Thyroid gland (tissue), 4 donors: ENCODE measurements at places on chromosomes 4 and X.

DNA sequence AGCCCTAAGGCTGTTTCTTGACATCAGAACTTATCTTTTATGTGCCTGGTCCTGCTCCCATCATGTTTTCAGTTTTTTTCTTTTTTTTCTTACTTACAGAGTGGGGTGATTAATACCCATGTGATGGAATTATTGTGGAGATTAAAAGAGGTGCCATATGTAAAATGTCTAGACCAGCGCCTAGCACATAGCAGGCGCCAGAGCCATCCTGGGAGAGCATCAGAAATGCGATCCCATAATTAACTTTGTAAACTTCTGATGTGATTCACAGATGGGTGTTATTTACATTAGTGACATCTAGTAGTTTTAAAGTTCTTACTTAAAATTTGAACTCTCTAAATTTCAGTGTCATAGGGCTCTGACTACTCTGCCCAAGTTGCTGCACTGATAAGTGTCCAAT, 66.2 kb upstream of the PGRMC2 start:
- DNase-seq, result no peak

- DNase-seq, result no peak
These were observed 62.8 kb downstream of the NUDT10 start for GRCh38 chrX:51395480-51395809.

DNA sequence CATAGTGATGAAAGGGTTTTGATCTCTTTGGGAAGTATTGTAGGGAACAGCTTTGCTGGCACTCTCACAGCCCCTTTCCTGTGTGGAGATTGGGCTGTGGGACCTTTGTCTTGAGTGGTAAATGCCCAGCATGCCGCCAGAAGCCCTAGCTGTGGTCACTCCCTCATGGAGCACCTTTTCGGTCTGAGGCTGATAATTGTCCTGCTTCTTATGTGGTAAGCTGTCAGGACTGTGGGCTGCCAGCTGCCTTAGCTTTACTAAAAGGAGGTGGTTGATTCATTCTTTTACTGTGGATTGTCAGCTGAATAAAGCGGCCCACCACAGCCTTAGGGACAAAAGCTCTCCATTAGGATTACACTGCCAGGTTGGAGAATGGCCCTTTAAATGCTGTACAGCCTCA, 7.1 kb downstream of the PASD1 start:
- no peak for DNase-seq

DNA sequence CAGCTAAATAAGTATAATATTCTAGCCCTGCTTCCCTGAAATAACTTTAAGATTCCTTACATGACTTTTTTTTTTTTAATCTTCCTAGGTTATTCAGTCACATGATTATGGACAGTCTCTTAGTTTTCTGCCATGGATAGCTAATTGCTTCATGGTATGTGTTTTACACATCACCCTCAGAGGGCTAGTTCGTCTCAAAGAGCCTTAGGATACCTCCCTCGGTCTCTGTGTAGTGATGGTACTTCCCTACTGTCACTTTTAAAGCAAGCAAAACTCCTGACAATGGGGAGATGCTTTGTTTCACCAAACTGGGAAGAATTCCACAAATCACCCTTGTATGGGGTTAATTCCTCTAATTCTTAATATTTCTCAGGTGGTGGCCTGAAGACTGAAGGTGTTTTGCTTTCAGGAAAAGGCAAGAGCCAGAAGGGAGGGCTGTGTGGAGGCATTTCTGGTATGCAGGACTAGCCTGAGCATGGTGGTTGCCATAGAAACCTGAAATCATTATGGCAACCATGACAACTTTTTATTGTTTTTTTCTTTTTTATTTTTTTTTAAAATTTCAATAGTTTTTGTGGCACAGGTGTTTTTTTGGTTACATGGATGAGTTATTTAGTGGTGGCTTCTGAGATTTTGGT, 70.4 kb downstream of the BEX3 start:
- peak; percentile 5 for DNase-seq

GRCh38 chr4:42278709-42279324, 118.5 kb upstream of the SHISA3 start:
- DNase-seq, result no peak

DNA sequence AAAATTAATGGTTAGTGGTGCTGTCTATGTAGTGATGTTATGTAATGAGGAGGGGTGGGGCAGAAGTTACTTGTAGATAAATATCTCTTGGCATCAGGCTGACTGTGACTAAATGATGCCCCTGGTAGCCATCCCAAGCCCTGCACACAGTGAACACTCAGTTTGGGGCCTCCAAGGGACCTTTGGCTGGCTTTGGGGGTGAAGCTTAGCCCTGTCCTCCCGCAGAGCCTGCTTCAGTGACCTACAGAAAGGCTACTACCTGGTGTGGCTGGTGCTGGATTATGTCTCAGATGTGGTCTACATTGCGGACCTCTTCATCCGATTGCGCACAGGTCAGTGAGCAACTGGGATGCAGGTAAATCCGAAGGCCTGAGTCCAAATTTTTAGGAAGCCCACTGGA, 7.8 kb downstream of the CNGA2 start:
- DNase-seq, result no peak

DNA sequence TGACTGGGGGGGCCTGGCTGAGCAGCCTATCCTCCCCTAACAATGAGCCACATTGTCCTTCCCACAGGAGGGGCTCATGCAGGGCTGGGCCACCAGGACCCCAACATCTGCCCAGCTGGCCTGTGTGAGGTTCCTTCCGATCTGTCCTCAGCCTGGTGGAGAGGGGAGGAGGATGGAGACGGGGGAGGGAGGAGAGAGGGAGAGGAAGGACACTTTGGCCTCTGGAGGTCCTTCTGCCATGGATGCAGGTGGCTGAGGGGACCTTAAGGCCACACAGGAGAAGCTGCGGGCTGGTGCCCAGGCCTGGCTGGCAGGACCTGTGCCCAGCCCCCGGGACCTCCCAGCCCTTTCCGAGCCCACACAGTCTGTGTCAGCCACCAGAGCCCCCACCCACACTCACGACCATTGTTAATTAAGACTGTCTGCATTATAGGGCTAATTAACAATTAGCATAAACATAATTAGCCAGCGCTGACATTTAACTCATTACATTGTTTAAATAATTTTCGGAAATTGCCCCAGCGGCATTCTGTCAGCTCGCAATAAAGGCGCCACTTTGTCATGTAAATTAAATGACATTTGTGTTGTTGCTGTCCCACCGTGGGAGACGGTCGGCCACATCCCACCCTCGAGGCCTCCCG, 53.0 kb upstream of the NKX1-1 start:
- DNase-seq, result no peak

GRCh38 chr4:89301902-89302301, 5.7 kb downstream of the GPRIN3 start:
- DNase-seq, result no peak

DNA sequence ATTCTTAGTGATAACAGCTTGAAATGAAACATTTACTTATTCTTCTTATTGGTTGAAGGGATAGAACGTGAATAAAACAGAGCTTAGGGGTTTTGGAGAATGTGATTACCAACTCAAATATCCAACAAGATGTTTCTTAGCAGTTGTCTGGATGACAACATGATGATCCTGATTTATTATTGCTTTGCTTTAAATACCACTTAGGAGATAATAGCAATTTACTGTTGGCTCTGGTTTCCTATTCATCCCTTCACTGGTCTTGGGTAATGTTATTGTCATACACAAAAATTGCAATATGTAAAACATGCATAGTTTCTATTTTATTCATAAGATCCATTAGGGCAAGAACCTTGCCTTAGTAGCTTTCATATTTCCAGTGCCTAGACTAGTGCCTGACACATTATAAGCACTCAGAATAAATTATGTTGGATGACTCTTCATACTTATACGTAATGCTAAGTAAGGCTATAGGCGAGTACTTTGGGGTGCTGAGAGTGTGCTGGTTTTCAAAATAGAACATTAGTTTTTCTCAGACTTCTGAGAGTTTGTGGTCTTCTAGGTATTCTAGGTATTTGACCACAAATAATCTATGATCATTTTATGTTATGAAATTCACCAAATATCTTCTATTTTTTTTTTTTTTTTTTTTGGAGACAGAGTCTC, 58.6 kb upstream of the PGRMC2 start:
- no peak for DNase-seq

- no peak for DNase-seq
These were observed 198.9 kb upstream of the ARSJ start for GRCh38 chr4:114178392-114178791.
